Nucleus accumbens (tissue), 56 donors: ENCODE measurements at places on chromosomes 13 and 19.
A peak's percentile ranks its signal among the peaks of the same experiment; 100 is the strongest.

GRCh38 chr19:34120846-34121639 is 51.3 kb upstream of the LSM14A start:
- DNase-seq = no peak

- DNase-seq = no peak
Observed at GRCh38 chr13:80262051-80262695, 78.8 kb downstream of the SPRY2 start.

- no peak for DNase-seq
Observed at GRCh38 chr19:17989425-17990094, 18.4 kb upstream of the ARRDC2 start.

DNA sequence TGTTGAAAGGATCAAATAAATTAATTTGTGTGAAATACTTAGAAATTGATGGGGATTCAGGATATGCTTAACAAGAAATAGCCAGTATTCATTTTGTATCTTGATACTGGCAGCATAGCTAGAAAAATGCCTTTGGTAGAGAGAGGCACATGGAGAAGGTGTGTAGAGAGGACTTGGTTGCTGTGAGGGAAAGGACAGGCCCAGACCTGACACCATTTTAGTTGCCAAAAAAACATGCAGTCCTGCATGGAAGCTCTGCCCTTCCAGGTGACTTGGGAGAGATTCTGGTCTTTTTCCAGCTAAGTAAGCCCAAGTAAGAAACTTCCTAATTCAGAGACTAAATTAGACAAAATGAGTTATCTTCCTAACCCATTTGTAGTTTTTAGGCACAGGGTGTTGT is 335.0 kb downstream of the RFC3 start:
- DNase-seq = no peak

DNA sequence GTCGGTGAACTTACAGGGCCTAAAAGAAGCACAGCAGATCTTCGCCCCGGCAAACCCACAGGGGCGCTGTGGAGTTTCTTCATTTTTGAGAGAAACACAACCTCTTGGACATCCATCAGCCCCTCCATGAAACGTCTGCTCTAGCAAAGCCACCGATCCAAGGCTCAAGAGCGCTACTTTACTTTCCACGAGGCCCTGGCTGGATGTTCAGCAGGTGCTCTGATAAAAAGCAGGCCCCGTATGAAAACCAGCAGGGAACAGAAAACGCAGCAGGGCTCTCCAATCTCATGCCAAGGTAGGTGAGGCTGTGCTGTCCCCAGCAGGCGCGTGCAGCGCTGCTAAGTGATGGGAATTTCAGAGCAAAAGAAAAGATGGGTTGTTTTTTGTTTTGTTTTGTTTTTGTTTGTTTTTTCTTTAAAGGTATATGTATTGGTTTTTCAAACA is 86.7 kb downstream of the IRS2 start:
- no peak for DNase-seq

DNA sequence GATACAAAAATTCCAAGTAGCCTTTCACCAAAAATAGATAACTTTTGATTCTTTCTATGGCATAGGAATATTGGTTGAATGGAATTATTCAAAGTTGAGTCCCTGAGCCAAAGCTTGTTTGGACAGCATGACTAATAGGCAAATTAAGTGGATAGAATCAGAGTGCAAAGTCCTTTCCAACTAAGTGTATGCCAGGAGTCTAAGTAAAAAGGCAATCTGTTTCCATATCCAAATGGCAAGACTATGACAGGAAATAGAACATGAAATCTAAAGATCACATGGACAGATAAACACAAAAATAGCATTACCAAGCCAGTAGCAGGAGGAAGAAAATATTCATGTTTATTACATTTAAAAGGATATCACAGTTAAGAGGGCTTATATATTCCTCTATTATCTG is 804.6 kb downstream of the SLITRK6 start:
- no peak for DNase-seq

- DNase-seq = no peak
Observed at GRCh38 chr13:33127009-33127551, 110.9 kb downstream of the KL start.

GRCh38 chr13:64332048-64332447 is 2898.1 kb downstream of the PCDH9 start:
- DNase-seq = no peak

DNA sequence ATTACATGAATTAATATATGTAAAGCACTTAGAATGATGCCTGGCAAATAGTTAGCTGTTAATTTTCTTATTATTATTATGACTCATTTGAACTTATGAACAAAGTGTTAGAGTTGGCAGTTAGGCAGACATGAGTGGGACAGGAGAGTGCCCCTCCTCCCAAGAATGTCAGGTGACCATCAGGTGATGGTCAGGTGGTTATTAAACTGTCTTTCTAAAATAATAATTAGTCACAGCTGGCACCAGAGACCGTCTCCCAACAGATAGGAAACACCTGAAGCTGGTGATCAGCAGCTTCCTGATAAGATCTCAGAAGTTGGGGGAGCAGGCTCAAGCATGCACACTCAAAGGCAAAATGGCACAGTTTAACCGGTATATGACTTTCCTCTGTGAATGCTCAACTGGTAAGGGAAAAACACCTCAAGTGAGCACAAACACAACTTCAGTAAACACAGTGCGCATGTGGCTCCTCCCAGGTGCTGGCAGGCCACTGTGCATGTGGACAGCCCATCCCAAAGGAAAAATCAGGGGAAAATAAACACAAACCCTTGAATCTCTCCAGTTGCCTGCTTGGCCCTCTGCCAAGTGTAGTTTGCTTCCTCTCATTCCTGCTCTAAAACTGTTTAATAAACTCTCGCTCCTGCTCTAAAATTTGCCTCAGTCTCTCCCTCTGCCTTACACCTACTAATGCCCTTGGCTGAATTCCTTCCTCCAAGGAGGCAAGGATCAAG is 54.0 kb downstream of the FLT1 start:
- DNase-seq = no peak

DNA sequence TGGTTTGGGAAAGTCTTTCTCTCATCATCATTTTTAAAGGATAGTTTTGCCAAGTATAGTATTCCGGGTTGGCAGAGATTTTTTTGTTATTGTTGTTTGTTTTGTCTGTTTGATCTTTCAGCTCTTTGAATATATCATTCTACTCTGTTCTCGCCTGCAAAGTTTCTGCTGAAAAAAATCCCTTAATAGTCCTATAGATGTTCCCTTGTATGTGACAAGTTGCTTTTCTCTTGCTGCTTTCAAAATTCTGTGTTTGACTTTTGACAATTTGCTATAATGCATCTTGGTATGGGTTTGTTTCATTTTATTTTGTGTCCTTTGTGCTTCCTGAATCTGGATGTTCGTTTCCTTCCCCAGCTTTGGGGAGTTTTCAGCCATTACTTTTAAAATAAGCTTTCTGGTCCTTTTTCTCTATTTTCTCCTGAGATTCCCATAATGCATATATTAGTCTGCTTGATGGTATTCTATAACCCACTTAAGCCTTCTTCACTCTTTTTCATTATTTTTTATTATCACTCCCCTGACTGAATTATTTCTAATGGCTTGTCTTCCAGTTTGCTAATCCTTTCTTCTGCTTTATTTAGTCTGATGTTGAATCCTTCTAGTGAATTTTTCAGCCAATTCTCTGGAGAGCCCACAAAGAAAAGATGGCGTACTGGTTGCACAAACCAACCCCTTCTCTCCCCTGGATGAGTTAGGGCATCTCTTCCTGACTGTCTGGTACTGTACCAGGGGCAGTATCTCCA is 14.6 kb downstream of the ZNF569 start:
- no peak for DNase-seq

DNA sequence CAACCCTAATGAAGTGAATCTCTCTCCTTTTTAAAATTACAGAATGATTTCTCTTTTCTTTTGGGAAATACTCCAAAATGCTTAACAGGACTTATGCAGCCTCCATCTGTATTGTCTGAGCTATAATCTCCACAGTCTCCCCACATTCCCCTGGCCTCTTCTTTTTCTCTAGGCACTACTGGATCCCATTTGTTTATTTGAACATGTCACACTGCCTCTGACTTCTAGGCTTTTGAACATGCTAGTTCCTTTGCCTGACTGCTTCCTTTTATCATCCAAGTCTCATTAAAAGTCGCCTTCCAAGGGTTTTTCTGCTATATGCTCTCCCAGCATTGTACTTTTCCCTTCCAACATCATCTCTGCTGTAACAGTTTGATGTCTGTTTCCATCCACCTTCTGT is 548.7 kb downstream of the PCDH9 start:
- no peak for DNase-seq

DNA sequence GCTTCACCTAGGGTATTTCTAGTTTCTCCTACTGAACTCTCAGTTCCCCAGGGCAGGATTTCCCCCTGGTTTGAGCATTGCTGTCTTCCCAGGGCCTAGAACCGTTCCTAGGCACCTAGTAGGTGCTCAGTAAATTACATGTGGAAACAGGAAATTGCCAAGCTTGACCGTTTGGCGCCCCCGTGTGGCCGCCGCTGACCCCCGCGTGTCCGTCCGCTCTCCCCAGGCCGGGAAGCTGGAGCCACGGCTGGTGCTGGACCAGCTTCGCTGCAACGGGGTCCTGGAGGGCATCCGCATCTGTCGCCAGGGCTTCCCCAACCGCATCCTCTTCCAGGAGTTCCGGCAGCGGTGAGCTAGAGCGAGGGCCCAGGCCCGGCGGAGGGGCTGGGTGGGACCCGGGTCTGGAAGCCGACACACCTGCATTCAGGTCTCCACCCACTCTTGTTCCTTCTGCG is 55.5 kb downstream of the MYH14 start:
- peak; percentile 1 for DNase-seq

DNA sequence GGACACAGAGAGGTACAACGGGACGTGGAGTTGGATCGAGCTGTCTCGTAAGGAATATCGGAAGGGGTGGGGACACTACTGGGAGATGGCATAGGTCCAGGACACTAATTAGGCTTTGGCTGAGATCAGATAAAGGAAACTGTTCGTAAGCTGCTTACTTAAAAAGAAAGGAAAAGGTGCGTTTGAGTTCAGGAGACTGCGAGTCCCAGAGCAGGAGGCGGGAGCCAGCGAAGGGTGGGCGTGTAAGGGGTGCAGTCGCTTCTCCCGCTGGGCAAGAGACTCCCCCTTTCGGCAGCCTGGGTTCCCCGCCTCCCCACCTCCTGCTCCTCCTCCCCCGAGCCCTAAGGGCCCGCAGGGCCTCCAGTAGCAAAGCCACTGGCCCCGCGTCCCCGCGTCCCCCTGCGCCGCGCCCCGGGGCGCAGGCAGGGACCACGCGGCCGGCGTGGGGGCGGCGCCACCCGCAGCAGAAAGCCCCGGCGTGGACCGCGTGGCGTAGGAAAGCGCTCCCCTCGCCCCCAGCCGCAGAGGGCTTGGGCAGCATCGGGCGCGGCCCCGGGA is 547 bp downstream of the ABCC4 start:
- peak; percentile 19 for DNase-seq

DNA sequence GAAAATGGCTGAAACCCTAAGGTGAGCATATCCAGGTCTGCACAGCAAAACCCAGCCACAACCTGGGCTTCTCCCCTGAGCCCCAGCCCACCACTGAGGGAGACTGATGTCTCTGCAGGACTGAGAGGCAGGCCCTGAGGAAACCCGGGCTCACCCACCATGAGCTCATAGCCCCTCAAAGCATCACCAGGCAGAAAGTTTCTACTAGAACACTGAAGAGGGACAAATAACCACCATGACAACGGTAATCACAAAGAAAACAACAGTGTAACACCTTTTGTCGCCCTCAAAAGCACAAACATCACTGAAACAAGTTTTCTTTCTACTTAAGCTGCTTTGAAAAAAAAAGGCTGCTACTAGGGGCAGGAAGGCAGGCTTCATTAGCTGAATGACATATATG is 29.8 kb downstream of the TSHZ3 start:
- DNase-seq = no peak

GRCh38 chr13:40388617-40389016 is 277.8 kb downstream of the FOXO1 start:
- DNase-seq = no peak

- no peak for DNase-seq
Observed at GRCh38 chr13:76745261-76746200, 140.7 kb downstream of the KCTD12 start.

DNA sequence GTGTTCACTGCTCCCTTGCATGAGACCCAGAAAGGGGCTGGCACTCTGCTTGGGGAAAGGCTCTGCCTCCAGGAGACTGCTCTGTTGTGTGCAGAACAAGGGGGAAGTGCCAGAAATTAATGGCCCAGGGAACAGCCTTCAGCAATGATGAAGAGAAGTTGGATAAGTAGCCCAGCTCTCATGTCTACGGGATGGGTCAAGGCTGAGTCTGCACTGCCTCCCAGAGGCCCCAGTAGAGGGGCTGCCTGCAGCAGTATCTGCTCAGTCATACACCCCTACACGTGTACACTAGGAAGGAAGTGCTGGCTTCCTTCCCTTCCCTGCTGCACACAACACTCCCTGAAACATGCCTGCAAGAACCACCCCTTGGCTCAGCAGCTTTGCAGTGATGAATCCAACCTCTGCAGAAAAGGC is 54.6 kb upstream of the URI1 start:
- no peak for DNase-seq

- DNase-seq = no peak
Observed at GRCh38 chr19:41205995-41206394, 13.0 kb downstream of the CYP2S1 start.

DNA sequence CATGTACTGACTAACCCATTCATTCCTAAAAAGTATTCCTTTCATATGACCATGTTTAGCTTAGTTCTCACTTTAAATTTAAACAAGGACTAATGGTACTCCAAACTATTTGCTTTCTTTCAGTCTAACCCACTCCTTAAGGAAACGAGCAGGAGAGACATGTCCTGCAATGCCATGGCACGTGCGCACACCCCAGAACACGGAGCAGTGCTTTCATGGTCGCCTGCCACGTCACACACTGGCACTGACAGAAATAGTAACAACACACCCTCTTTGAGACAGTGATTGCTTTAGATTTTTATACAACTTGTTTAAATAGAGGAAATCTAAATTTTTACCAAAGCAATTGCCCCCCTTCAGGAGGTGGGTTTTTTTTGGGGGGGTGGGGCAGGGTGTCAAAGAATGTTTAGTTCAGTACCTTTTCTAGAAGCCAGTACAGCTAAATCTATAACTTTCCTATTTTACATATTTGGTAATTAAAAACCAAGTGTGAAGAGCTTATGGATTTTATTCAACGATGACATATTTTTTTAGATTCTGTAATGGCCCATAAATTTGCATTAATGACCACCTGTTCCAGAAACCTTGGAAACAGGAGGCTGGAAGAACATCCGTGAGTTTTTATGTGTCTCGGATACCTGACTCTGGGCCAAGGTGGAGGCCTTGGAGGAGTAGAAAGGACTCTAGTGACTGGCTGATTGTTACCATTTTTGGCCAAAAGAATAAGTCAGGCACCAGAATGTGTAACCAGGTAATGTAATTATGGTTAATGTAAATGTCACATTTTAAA is 247.1 kb downstream of the DCT start:
- no peak for DNase-seq

DNA sequence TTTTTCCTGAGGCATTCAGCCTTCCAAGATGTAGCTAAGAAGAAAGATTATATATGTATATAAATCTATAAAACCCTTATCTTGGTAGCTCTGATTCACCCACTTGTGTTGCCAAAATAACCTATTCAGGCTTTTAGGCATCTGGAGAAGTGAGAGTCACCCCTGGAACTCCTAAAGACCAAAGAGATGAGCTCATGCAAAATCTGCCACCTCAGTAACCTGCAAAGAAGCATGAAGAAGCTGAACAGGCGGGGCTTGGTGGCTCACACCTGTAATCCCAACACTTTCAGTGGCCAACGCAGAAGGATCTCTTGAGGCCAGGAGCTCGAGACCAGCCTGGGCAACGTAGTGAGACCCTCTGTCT is 393.7 kb downstream of the FOXO1 start:
- no peak for DNase-seq

- no peak for DNase-seq
Observed at GRCh38 chr13:92963029-92963428, 263.6 kb upstream of the GPC6 start.
